ENCODE measurements at places on chromosomes 2 and 18.

DNA sequence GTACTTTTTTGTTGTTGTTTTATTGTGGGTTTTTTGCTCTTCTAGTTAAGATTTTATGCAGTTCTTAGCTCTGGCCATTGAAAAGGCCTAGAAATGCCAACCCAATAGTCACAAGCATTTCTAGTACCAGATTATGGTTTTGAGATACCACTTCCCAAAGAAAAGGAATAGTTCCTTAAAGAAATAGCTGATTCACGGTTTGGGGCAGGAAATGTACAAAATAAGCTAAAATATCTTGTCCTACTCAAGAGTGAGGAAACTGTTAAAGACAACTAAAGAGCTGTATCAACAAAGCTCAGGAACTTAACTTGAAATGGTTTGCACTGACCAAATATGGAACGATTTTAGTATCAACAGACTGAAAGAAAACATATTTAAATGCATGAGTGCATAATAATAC lies 35.4 kb downstream of the PGAP1 start:
- no peak for DNase-seq

GRCh38 chr2:240198226-240198625 lies 57.8 kb upstream of the OTOS start:
- no peak for DNase-seq

DNA sequence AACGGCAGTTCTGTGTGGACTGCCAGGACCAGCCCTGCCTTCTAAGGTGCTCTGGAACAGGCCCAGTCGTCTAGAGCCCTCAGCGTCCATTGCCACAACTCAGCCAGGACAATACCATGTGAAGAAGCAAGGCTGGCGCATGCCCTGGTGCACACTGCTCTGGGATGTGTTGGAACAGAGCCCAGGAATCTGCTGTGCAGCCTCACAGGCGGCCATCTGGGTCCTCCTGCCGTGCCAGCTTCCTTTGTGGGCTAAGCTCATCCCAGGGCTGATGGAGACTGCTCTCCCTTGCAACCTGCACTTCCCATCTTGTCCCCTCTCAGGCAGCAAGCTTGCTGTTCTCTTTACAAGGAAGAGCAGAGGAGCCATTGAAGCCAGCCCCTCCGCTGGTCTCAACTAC lies 246.4 kb upstream of the PXDN start:
- DNase-seq: peak; percentile 85

- DNase-seq: no peak
Measured at GRCh38 chr2:177806025-177806424, 266.6 kb downstream of the PDE11A start.

DNA sequence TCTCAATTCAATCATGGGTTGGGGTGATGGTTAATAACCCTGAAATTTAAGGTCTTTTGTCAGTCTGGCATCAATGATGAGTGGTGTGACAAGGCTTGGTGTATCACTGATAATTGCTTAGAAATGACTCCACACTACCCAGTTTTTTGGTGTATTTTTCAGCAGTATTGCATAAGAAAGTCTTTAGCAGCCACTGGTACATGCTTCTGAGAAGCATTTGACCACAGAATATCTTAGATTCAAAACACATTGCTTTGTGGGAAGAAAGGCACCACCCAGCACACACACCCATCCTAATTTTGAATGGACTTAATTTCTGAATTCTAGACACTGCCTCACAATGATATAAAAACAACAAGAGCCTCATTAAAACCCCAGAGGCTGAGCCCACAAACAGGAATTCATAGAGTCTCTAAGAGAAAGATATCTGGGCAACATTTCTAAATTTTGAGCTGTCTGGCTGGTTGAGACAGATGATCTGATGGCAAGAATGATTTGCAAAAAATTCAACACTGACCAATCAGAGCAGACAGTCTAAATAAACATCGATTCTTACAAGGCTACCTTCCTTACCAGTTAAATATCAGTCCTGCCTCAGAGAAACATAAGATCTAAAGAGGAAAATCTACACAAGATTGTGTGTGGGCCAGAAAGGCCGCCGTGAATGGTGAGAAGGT lies 114.7 kb upstream of the CYP1B1 start:
- DNase-seq: no peak

- peak; percentile 39 for DNase-seq
Measured at GRCh38 chr18:31206787-31207381, 44.2 kb upstream of the DSC1 start.

- DNase-seq: no peak
Measured at GRCh38 chr2:128364441-128364911, 45.8 kb upstream of the HS6ST1 start.

GRCh38 chr2:20525041-20526035 lies 78.5 kb downstream of the RHOB start:
- DNase-seq: no peak

- DNase-seq: no peak
Measured at GRCh38 chr2:119837350-119837749, 77.6 kb downstream of the PTPN4 start.

- DNase-seq: no peak
Measured at GRCh38 chr2:196601430-196602306, 37.8 kb upstream of the CCDC150 start.
